ENCODE measurements at places on chromosomes 2 and 18.

DNA sequence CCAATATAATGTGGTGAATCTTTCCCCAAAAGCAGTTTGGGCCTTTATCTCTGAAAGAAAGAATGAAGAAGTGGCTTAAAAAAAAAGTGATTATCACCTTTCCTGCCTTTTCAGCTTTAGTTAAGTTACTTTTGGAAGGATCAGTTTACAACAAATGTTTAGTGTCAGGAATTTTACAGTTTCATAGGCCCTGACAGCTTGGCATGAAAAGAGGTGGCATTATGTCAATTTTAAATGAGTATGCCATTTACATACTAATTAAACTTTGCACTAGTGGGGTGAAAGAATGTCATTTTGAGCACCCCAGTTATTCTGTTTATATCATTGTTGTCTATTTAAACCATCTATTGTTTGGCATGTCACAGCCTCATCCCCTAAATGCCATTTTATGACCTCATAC, 763.5 kb upstream of the FANCL start:
- DNase-seq = no peak

- DNase-seq = no peak
Measured at GRCh38 chr2:181614874-181615638, 41.8 kb downstream of the CERKL start.

DNA sequence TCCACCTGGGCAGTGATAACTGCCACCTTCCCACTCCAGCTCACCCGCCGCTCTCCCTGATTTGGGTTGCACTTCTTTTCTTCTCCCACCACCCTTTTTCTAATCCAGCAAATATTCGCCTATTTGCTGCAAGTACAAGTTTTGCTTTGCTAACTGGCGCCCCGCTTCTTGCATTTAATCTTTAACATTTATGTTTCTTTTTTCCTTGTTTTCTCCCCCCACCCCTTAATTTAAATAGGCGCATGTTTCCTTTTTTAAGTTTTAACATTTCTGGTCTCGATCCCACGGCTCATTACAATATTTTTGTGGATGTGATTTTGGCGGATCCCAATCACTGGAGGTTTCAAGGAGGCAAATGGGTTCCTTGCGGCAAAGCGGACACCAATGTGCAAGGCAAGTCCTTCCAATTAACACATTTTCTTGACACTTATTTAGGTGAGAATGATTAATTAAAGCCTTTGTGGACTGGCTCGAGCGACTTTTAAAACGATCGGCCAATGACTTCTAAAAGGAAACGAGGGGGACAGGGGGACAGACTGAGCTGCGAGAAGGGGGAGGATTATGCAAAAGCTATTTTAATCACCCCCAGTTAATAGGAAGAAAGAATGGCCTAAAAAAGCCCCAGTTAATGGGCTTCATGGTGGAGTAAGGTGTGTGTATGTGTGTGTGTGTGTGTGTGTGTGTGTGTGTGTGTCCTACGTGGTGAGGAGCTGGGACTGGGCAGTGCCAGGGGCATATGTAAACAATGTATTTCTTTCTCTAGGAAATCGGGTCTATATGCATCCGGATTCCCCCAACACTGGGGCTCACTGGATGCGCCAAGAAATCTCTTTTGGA, 1.6 kb downstream of the TBR1 start:
- DNase-seq = no peak

GRCh38 chr2:134333646-134334189, 79.8 kb downstream of the MGAT5 start:
- DNase-seq = no peak

- DNase-seq = no peak
Measured at GRCh38 chr2:67652679-67653078, 255.5 kb downstream of the ETAA1 start.
